Memory B cell (primary cell): ENCODE measurements at places on chromosomes 16 and 17.

DNA sequence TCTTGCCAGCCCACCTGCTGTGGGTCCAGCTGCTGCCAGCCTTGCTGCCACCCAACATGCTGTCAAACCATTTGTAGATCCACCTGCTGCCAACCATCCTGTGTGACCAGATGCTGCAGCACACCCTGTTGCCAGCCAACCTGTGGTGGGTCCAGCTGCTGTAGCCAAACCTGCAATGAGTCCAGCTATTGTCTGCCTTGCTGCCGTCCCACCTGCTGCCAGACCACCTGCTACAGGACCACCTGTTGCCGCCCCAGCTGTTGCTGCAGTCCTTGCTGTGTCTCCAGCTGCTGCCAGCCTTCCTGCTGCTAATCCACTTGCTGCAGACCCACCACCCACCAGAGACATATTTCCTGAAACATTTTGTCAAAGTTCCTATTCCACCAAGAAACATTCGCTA, 641 bp downstream of the KRTAP9-1 start:
- DNase-seq, result no peak

DNA sequence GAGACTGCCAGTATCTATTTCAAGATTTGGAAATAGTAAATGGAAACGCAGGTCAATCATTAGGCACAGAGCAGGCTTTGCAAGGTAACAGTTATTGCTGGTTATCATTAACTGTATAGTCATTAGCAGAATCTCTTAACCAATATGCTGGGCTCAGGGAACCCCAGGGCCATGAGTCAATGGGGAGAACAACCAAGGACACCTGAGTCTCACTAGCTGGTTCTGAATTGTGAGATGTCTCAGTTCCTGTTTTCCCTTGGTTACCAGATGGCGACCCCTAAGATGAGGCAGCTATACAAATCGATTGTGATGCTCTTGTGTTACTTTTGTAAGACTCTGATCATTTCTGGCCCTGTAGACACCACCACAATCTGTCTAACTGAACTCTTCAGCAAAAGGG, 385.3 kb downstream of the HAPSTR1 start:
- no peak for DNase-seq

GRCh38 chr17:66595893-66596292, 239.0 kb upstream of the CACNG5 start:
- DNase-seq, result no peak

- DNase-seq, result no peak
Observed at GRCh38 chr17:73940511-73940910, 263.0 kb upstream of the RPL38 start.

DNA sequence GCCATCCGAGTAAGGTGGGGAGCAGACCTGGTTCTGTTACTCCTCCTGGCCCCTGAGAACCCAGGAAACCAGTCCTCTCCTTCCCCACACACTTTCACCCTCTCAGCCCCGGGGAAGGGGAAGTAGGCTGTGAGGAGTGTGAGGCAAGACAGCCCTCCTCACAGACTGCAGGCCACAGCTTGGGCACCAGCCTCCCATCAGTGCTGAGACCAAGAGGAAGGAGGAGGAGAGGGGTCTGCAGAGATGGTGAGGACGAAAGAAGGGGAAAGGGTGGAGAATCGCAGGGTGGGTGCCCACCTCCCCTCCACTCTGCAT, 7.0 kb downstream of the G6PC3 start:
- DNase-seq, result no peak

GRCh38 chr17:78111727-78112517, 16.6 kb downstream of the TMC6 start:
- no peak for DNase-seq

- no peak for DNase-seq
Observed at GRCh38 chr17:41658846-41659245, 29.8 kb upstream of the EIF1 start.

GRCh38 chr17:49576917-49577649, 1.4 kb downstream of the NXPH3 start:
- DNase-seq, result no peak
